NAMALWA (cell line): ENCODE measurements at places on chromosomes 5 and 9.

- no peak for DNase-seq
These were observed at the start of gene ZNF454 for GRCh38 chr5:178940569-178941360. ZNF454 (plus strand) TSS chr5:178941198; CDS start chr5:178942792, 1,594 bp downstream.

GRCh38 chr9:69818750-69819345, 1.8 kb upstream of the CFAP95 start:
- no peak for DNase-seq

GRCh38 chr5:172939611-172940267, 19.5 kb upstream of the RPL26L1 start:
- DNase-seq, result no peak

DNA sequence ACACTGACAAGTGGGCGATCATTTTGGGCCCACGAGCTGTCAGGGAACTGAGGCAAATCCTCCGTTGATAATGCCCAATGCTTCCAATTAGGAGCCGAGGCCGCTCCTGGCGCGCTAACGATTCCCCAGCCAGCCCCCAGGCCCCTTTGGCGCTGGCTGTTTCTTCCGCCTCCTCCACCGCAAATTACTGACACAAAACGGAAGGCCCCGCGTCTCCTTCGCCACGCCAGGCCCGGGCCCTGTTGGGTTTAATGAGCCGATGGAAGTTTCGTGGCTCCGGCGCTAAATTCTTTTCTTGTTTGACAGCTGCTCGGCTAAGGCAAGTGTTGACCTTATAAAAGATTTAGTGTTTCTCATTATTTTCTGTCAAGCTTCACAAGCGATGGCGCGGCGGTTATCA, 25.7 kb upstream of the BARHL1 start:
- no peak for DNase-seq

DNA sequence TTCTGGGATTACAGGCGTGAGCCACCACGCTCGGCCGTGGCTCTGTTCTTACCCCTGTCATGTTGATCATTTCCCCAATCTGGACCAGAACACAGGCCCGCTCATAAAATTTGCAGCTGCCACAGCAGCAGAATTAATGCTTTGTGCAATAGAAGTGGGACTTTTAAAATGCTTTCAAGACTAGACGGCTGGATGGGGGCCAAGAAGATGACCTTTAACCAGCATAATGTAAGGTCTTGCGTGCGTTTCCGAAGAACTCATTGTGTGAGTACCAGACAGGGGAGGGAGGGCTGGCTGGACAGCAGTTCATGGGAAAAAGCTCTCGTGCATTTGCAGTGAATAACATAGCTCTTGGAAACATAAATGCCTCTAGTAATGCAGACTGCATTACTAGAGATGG, 3.5 kb upstream of the WDR38 start:
- no peak for DNase-seq

GRCh38 chr9:81174023-81174422, 515.3 kb downstream of the TLE1 start:
- DNase-seq, result no peak

- no peak for DNase-seq
These were observed 79.8 kb downstream of the RGS7BP start for GRCh38 chr5:64585646-64586045.

- DNase-seq, result no peak
These were observed 357.8 kb upstream of the ST8SIA4 start for GRCh38 chr5:101260857-101261256.

- DNase-seq, result no peak
These were observed 83.2 kb downstream of the FOXD1 start for GRCh38 chr5:73365301-73365853.

- DNase-seq, result no peak
These were observed 17.5 kb upstream of the MSMP start for GRCh38 chr9:35771534-35771933.

- no peak for DNase-seq
These were observed 52.8 kb upstream of the CCDC112 start for GRCh38 chr5:115349001-115349817.

DNA sequence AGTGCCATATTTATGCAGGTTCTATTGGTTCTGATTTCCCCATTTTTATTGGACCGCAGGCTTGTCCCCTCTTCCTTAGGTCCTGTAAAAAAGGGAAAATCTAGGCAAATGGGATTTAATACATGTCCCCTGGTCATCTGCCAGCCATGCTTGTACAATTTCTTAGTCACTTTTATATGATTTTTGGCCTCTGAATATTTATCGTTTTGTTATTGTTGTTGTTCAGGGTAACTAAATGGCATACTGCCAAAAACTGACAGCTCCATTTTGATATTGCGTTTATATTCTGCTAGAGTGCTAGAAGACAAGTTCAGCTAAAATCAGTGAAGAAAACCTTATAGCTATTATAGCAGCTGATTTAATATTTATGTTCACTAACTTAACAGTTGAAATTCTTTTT, 770.2 kb upstream of the FAM174A start:
- no peak for DNase-seq

GRCh38 chr9:89994988-89995613, 390.3 kb downstream of the GADD45G start:
- DNase-seq, result no peak

GRCh38 chr5:53008751-53009150, 19.6 kb downstream of the ITGA2 start:
- no peak for DNase-seq

DNA sequence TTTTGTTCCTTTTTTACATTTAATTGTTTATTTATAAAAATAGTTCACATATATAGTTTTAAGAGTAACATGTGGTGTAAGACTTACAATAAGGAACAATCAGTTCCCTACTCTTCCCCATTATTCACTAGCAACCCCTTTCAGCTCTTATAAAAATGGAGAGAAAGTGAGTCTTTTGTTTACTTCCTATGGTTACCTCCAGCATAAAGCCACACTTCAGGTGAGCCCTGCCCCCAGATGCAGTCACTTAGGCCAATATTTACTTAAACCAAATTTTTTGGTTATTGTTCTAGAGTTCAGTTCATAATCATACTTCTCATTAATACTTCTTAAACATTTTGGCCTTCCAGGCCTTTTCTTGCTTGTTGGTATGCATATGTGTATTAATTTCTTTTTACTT, 33.7 kb downstream of the UBE2R2 start:
- no peak for DNase-seq

DNA sequence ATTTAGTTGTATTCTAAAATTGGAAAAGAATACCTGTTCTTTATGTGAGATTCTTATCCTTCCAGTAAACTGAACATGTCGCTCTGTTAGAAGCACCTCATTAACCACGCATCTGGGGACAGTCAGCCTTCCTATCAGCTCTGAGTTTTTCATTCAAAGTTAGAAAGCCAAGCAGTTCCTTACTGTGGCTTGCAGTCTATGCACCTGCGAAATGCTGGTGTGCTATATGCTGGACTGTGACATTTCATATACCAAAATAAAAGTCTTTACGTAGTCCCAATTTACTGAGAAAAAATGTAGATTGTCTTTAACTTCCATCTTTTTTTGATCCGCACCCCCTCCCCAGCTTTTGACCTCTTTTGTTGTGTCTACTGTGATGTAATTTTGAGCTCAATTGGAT, 4.3 kb downstream of the ANP32B start:
- DNase-seq, result peak; percentile 79

- DNase-seq, result no peak
These were observed 204.2 kb downstream of the KDM4C start for GRCh38 chr9:6961845-6962522.

GRCh38 chr5:16253856-16254255, 74.3 kb upstream of the MARCHF11 start:
- no peak for DNase-seq

DNA sequence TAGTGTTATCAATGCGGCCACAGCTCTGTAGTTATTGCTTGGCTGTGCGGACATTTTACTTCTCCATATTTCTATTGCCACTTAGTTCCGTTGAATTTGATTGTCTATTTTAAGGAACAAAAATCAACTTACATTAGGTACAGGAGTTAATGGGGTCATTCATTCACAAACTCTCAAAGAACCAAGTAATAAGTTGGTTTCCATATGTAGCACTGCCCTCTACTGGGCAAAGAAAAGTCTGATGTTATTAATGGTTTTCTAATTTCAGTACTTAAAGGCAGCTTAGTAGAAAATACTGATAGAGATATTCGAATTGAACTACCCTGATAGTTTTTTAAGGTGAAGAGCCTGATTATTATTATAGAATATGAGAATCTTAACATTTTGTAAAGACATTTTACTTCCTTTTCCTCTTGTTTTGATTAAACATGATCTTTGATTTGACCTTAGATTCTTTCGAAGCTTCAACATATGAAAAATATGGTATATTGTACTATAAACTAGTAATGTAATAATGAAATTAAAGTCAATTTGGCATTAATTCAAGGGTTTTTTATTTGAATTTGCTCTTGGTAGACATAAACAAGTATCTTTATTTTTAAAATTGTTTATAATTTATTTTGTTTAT, 119.5 kb upstream of the CTNND2 start:
- DNase-seq, result peak; percentile 66

GRCh38 chr9:35431467-35431866, 58.4 kb upstream of the RUSC2 start:
- DNase-seq, result no peak

GRCh38 chr9:922171-922570, 54.3 kb upstream of the DMRT3 start:
- DNase-seq, result no peak

- DNase-seq, result no peak
These were observed 25.9 kb upstream of the ADAMTSL1 start for GRCh38 chr9:18448101-18448500.

GRCh38 chr5:115351356-115352195, 55.1 kb upstream of the CCDC112 start:
- no peak for DNase-seq

DNA sequence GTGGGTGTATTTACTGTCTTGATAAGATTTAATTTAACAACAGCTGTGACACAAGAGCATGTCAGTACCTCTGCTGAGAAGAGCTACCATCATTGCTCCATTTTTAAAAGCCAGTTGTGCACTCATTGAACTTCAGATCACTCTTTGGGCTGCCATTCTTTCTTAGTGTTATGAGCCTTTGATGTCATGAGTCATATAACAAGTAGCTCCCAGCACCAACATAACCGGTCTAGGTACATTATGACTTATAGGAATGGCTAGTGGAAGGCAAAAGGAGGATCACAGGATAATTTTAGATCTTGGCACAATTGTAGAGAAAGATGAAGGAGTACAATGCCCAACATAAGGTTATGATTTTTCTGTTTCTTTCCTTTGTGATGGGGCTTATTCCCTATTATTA, 170.8 kb upstream of the FBN2 start:
- DNase-seq, result no peak

- peak; percentile 85 for DNase-seq
These were observed 5.6 kb upstream of the IRF1 start for GRCh38 chr5:132496191-132496630.

GRCh38 chr9:105608721-105609598, 51.0 kb downstream of the FKTN start:
- DNase-seq, result peak; percentile 79

- DNase-seq, result no peak
These were observed 24.4 kb upstream of the AKNA start for GRCh38 chr9:114412048-114412683.

DNA sequence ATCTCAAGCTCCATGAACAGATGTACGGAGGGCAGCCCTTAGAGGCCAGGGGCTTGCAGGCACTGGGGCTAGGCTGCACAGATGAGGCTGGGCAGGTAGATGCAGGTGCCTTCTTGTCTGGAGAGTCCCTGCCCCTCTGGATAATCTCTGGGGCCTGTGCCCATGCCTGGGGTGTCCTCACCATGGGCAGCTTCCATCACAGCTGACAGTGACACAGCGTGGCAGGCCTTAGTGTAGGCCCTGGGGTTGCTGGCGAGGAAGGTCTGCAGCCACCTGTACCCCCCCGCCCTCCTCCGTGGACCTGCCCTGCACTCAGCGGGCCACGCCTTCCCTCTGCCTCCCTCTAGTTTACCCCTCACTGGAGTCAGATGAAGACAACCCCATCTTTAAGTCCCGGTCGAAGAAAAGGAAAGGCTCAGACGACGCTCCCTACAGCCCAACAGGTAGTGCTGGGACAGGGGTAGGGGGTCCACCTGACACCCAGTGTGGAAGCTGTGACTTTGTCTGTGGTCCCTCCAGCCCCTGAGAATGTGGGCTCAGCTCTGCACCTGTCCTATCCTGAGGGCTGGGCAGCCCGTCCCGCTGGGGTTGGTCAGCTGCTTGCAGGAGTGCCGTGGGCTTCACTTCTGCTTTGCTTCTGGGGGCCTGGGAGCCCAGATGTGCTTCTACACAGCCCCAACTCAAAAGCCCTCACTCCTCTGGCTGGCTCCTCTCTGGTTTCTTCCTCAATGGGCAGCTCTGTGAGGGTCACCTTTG, 98.4 kb downstream of the PHF2 start:
- no peak for DNase-seq

- DNase-seq, result peak; percentile 37
These were observed 1.4 kb upstream of the C5orf15 start for GRCh38 chr5:133969654-133970324.

DNA sequence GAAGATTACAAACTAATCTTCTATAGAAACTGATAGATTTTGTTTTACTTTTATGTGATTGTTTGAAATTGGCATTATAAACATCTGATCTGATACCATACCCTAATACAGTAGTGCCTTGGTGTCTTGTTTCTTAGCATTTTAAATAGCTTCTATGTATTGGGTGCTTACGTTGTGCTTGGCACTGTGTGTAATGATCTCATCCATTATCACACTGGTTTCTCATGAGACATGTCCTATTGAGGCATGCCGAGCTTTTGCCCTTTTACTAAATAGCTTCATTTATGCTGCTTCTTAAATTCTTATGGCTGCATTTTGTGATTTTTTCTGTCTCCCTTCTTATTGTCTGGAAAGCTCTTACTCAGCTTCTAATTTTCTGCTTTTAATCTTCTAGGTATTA, 48.2 kb upstream of the TLR4 start:
- no peak for DNase-seq

DNA sequence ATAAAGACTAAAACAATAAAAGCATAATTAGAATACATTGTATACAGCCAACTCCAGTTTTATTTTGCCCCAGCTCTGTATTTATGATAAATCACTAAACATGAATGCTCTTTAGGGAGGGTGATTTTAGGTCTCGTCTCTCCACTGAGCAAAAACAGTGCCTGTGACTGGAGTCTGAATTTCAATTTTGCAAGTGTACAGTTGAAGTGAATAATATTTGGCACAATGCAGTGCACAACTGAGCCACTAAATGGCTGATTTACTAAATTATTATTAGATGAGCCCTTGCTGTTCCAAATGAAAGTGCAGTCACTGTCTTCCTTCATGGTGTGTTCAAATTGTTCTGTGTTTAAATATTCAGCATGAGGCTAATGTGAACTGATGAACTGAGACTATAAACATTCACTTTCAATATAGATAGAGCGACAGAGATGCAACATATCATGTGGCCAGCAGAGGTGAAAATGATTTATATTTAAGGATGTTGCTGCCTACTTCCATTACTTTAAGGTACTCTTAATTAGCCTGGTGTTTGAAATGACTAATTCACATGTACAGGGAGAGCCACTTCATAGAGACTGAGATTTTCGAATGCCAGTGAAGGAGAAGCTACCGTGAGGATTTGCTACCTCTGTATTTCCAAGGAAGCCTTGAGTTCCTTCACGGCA, 375.1 kb downstream of the EBF1 start:
- no peak for DNase-seq
